Body of pancreas (tissue), 4 donors: ENCODE measurements at places on chromosomes 3 and 15. TPM values are rescaled to one million over a fixed set of nuclear protein-coding genes. Genes with fewer than 3 reads are reported as not detected.

The TM6SF1 gene
- 1.8 TPM for total RNA-seq

The SMCO1 gene
- total RNA-seq = not detected

The SLC22A14 gene
- not detected for total RNA-seq

The DNASE1L3 gene
- not detected for total RNA-seq

The ROPN1 gene
- not detected for total RNA-seq

The ZBTB47 gene
- 20.4 TPM for total RNA-seq

The CD276 gene
- 24.6 TPM for total RNA-seq

The GOLGA8M gene
- total RNA-seq = not detected

The C3orf20 gene
- total RNA-seq = not detected

The VGLL3 gene
- total RNA-seq = 10.2 TPM

The MME gene
- total RNA-seq = 11.2 TPM

The B3GNT5 gene
- total RNA-seq = 5.6 TPM

The FANCI gene
- total RNA-seq = 7.3 TPM

The NBEAL2 gene
- 98.8 TPM for total RNA-seq

The CTXN2 gene
- total RNA-seq = 0.52 TPM

The NCEH1 gene
- 10.1 TPM for total RNA-seq

The FSIP1 gene
- not detected for total RNA-seq

The OR5K2 gene
- total RNA-seq = not detected

GRCh38 chr3:31945738-31946052 lies 35.4 kb downstream of the OSBPL10 start:
- no peak for DNase-seq

GRCh38 chr15:82571722-82572222 lies 31.5 kb upstream of the RPS17 start:
- DNase-seq = peak; percentile 51

DNA sequence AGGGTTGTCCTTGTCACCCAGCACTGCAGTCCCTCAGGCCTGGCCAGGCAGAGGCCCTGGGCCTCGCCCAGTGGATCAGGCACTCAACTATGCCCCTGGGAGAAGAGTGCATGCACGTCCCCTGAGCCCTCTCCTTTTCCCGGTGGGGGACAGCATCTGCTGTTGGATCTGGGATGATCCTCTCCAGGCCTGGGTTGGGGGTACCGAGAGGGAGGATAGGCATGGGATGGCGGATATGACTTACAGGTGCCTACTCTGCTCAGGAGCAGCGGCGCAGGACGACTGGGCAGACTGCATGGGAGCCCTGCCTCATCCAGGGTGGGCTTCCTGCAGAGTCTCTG lies 9.0 kb upstream of the APBA2 start:
- DNase-seq = no peak

GRCh38 chr15:47918877-47919276 lies 201.6 kb downstream of the SEMA6D start:
- DNase-seq = no peak

DNA sequence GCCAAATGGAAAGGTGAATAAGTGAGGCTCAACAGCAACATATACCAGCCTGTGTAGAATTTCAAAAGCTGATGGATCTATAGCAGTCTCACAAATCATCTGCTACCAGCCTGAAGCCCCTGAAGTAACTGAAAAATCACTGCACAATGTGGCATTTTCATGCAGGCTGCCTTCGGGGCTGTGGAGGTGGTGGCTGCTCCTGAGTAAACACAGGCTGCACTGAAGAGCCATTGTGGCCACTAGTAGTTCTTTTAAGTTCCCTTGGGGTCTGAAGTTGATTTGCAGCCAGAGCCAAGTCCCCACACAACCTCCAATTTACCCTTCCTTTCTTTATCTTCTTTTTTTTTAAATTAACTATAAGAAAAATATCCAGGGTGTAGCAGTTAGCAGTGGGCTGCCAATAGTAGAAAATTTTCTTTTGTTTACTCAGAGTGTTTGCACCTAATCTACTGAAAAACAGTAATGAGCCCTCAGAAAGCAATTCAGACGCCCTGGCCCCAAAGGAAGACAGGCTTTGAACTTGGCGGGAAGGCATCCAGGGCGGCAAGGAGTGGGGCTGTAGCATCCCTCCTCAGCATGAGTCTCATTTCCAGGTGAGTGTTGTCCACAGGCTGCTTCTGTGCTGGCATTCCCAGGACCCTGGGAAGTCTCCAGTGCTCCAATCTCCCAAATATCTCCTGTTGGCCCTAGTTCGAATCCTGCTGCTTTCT lies 13.3 kb upstream of the SUSD5 start:
- DNase-seq = no peak

- no peak for DNase-seq
These were observed 363.6 kb upstream of the CCDC54 start for GRCh38 chr3:107013641-107014040.

- DNase-seq = no peak
These were observed 140.6 kb upstream of the BHLHE40 start for GRCh38 chr3:4838621-4839022.

DNA sequence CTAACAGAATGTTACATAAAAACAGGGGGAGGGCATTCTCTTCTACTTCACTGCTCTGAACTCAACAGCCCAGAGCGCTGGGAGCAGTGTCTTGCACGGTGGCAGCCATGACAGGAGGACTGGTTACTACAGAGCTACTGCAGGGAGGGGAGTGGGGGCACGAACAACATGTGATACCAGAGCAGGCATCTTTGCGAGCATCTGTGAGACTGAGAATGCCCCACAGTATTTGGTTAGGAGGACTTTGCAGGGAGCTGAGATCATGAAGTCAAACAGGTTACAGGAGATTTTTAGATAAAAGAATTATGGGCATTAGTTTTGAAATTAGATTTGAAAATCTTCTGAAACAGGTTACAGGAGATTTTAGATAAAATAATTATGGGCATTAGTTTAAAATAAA lies 58.8 kb upstream of the GOLGA8B start:
- DNase-seq = no peak

- DNase-seq = no peak
These were observed 157.2 kb downstream of the BBX start for GRCh38 chr3:107679921-107680320.

DNA sequence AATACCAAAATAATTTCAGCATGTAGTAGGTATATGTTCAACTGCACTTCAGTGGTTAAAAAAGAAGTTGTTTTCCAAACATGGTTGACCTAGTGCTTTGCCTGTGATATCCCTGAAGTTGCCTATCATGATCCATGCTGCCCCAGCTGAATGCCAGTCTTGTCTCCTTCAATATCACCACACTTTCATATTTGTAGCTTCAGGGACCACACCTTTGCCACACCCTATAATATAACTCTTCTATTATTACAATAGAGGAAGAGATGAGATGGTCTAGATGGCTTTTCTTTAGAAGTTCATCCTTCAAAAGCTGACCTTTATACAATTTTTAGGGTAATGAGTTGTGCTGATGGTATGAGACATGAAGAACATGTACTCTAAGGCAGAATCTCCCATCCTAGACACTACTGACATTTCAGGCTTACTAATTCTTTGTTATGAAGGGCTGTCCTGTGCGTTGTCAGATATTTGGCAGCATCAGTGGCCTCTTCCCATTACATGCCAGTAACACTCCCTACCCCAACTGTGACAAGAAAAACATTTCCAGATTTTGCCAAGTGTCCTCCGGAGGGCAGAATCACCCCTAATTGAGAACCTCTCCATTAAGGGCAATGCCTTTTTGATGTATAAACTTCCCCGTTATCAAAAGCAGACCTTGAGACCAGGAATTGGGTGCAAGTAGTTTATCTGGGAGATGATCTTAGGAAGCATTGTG lies 76.2 kb upstream of the PLCL2 start:
- no peak for DNase-seq

GRCh38 chr3:134313847-134314587 lies 60.2 kb downstream of the AMOTL2 start:
- no peak for DNase-seq

DNA sequence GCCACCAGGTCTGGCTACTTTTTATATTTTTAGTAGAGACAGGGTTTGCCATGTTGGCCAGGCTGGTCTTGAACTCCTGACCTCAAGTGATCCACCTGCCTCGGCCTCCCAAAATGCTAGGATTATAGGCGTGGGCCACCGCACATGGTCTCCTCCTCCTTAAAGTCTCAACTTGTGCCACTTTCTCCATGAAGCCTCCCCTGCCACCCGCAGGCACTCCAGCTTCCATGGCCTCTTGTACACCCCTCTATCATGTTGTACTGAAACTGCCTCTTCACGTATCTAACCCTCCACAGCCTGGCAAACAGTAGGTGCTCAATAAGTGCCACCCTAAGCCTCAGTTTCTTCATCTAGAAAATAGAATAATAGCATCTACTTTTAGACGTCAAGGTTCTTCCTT lies 39.9 kb downstream of the ISG20 start:
- no peak for DNase-seq

- no peak for DNase-seq
These were observed 69.7 kb upstream of the ARL6 start for GRCh38 chr3:97694876-97695275.

DNA sequence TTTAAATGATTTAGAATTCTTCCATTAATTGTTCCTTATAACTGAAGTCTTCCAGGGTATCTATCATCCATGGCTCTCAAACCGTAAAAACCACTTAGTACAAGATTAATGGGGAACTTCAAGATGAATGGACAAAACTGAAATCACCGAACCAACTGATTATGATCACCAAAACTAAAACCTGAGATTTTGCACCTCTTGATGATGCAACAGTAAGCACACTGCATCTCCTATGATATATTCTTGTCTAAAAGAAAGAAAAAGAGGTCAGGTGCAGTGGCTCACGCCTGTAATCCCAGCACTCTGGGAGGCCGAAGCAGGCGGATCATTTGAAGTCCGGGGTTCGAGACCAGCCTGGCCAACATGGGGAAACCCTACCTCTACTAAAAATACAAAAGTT lies 3.6 kb upstream of the ISY1 start:
- no peak for DNase-seq

DNA sequence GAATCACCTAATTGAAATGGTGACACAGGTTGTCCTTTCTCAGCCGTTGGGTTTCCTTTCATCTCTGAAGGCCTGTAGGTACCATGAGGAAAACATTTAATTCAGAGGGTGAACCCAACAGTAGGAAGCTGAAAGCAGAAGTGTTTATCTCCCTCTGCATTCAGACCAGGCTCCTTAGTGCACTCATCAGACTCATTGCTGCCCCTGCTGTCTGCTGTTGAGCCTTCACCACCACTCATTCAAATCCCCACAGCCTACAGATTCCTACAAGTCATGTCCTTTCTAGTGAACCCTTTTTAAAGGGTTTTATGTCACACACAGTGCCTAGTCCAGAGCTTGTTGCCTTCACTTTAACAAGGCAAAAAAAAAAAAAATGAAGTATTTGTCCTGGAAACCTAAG lies 13.4 kb downstream of the WDR48 start:
- DNase-seq = no peak

GRCh38 chr3:10263646-10264363 lies 15.5 kb downstream of the TATDN2 start:
- DNase-seq = peak; percentile 25

DNA sequence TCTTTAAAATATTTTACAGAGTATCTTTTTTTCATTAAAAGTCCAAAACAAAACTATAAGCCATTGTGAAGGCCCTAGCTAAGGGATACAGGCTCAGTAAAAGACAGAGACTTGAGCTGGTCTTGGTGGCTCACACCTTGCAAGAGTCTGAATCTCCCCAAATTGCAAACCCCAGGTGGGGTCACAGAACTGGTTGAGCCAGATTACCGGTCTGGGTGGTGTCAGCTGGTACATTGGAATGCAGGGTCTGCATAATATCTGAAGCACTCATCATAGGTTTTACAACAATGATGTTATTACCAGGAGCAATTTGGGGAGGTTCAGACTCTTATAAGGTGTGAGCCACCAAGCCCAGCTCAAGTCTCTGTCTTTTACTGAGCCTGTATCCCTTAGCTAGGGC lies 201.2 kb upstream of the ARPP21 start:
- no peak for DNase-seq

DNA sequence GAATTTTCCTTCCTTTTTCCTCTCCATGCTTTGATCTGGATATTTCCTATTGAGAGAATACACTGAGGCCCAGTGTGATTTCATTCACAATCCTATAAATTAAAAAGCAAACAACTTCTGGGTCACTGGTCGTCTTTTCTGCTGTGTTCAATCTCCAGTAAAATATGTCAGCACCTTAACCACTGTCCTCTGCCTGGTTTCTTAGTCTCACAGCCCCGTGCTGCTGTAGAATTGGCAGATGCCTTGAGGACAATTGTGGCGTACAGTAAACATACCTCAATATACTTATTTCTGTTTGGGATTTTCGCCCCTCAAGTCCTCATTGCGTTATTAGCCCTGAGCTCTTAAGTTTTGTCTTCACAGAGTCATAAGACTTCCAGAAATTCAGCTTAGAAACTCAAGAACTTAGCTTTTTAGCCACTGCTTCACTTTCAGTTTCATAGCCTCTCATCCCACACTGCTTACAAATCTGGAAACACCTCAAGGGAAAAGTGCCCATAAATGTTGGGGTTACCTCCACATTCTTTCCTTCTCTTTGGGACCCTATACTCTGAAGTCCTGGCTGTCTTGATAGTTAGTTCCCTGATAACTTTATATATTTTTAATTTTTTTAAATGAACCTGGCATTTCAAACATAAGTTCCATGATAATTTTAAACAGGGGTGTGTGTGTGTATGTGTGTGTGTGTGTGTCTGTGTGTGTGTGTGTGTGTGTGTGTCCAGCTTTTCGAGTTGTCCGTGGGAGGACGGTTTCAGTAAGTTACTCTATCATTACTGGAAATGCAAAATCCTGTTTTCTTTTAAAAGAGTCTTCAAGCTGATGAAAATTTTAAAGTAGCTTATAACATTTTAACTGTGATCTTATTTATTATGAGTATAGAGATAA lies 238.4 kb upstream of the CTDSPL start:
- DNase-seq = no peak

DNA sequence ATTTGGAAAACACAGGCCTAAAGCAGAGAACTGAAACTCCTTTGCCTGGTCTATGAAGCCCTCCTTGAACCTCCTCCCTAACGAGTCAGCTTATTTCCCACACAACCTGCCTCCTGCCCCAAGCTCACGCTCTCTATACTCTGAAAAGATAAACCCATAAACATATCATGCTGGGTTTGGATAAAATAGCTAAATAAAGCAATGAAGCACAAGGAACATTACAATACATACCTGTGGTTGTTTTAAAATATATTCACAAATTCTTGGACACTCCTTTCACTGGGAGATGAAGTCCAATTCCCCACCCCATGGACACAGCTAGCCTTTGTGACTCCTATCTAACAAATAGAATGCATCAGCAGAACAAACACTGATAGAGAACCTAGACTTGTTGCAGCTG lies 98.2 kb downstream of the PLCH1 start:
- no peak for DNase-seq

DNA sequence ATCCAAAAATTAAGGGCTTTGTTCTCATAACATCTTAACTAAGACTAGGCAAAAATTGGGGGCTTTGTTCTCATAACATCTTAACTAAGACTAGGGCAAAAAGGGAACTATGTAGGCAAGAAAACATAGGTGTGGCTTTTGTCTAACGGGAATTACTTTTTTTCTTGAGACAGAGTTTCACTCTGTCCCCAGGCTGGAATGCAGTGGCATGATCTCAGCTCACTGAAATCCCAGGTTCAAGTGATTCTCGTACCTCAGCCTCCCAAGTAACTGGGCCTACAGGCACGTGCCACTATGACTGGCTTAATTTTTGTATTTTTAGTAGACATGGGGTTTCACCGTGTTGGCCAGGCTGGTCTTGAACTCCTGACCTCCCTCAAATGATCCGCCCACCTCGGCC lies 49.8 kb upstream of the CSPG5 start:
- no peak for DNase-seq

GRCh38 chr3:31525532-31525931 lies 7.2 kb upstream of the STT3B start:
- DNase-seq = no peak

- peak; percentile 36 for DNase-seq
These were observed 16.8 kb upstream of the FMN1 start for GRCh38 chr15:33211176-33211808.

- DNase-seq = no peak
These were observed 33.4 kb upstream of the CHRM5 start for GRCh38 chr15:33934921-33935320.
